CD4-positive, alpha-beta T cell (primary cell): ENCODE measurements at places on chromosomes 2 and 18. TPM values are rescaled to one million over a fixed set of nuclear protein-coding genes. Genes with fewer than 3 reads are reported as not detected.

GRCh38 chr2:60520917-60521539 lies 32.4 kb downstream of the BCL11A start:
- H3K27me3 ChIP-seq: no peaks in the 10 kb centered on the region
- no peaks in the 10 kb centered on the region for H3K36me3 ChIP-seq
- no peak for DNase-seq
- H3K27ac ChIP-seq: no peak overlapping the region
- no peaks in the 10 kb centered on the region for H3K4me1 ChIP-seq
- H3K4me3 ChIP-seq: no peak overlapping the region

- H3K27me3 ChIP-seq: no peaks in the 10 kb centered on the region
- DNase-seq: no peak
- no peak overlapping the region for H3K27ac ChIP-seq
- H3K4me1 ChIP-seq: no peaks in the 10 kb centered on the region
These were observed 17.4 kb downstream of the NRP2 start for GRCh38 chr2:205699515-205700289.

Gene TM4SF20
- total RNA-seq: not detected

Gene MEX3C
- total RNA-seq: 70.8 TPM

Gene CDKL4
- total RNA-seq: 0.75 TPM

DNA sequence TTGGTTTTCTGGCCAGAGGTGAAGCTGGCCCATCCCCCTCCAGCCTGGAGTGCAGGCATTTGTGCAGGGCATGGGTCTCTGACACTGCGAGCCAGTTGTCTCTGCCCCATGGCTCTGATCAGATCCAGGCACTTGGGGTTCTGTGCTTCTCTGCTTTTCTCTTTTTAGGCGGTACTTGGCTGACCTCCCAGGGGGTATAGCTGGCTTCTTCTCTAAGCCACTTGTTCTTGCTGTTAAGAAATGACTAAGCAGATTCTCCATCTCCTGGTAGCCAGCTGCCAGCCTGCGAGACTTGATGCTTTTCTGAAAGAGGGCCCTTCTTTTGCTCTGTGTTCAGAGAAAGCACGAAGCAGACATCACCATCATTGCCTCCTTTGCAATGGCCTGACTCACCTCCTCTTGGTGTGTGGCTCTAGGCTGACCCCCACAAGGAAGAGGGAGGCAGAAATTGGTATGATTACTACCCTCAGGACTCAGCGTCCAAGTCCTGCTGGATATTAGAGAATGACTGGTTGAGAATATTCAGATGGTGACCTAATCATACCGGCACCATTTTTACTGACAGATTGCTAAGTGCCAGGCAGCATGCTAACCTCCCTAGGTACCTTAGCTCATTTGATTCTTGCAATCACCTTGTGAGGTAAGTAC lies 32.7 kb downstream of the TNP1 start:
- no peak for DNase-seq
- H3K27me3 ChIP-seq: no peaks in the 10 kb centered on the region
- H3K4me1 ChIP-seq: no peaks in the 10 kb centered on the region
- H3K27ac ChIP-seq: no peak overlapping the region
- no peaks in the 10 kb centered on the region for H3K36me3 ChIP-seq

GRCh38 chr2:40095000-40095399 lies 315.9 kb upstream of the THUMPD2 start:
- no peaks in the 10 kb centered on the region for H3K4me1 ChIP-seq
- H3K27ac ChIP-seq: no peak overlapping the region
- H3K27me3 ChIP-seq: no peaks in the 10 kb centered on the region
- H3K4me3 ChIP-seq: no peak overlapping the region
- H3K36me3 ChIP-seq: no peaks in the 10 kb centered on the region
- DNase-seq: no peak

GRCh38 chr18:49884465-49884864 lies 71.1 kb upstream of the ACAA2 start:
- H3K27ac ChIP-seq: no peak overlapping the region
- H3K4me1 ChIP-seq: no peaks in the 10 kb centered on the region
- H3K27me3 ChIP-seq: no peaks in the 10 kb centered on the region
- no peak overlapping the region for H3K4me3 ChIP-seq

Gene PAX3
- not detected for total RNA-seq

DNA sequence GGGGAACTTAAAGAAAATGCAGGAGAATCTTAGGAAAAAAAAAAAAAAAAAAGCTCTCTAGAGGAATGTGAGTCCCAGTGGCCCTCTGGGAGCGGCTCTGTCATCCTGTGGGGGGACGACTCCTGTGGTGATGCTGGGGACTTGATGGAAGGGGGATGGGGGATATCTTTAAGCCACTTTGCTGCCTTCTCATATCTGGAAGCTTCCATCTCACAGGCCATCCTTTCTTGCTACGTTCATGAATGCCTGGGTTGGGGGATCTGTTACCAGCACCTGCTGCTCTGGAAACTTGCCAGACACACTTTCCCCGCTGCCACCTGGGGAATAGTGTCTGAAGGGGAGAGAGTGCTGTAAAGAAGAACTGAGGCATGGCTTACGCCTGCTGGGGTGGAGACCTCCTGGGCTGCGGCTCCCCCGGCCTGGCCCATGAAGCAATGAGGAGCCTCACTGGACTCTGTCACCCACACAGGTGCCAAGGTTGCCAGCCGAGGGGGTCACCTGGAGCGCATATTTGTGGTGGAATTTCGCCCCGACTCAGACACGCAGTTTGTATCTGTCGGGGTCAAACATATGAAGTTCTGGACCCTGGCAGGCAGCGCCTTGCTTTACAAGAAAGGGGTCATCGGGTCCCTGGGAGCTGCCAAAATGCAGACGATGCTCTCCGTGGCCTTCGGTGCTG lies 92.8 kb downstream of the RTN4 start:
- H3K4me3 ChIP-seq: no peak overlapping the region
- no peaks in the 10 kb centered on the region for H3K27me3 ChIP-seq
- H3K4me1 ChIP-seq: no peaks in the 10 kb centered on the region
- no peak for DNase-seq
- H3K36me3 ChIP-seq: no peaks in the 10 kb centered on the region

- no peak for DNase-seq
- no peak overlapping the region for H3K27ac ChIP-seq
- no peaks in the 10 kb centered on the region for H3K27me3 ChIP-seq
- H3K36me3 ChIP-seq: no peaks in the 10 kb centered on the region
- H3K4me1 ChIP-seq: no peaks in the 10 kb centered on the region
- no peak overlapping the region for H3K4me3 ChIP-seq
These were observed 745.9 kb upstream of the SLC8A1 start for GRCh38 chr2:41197781-41198180.

DNA sequence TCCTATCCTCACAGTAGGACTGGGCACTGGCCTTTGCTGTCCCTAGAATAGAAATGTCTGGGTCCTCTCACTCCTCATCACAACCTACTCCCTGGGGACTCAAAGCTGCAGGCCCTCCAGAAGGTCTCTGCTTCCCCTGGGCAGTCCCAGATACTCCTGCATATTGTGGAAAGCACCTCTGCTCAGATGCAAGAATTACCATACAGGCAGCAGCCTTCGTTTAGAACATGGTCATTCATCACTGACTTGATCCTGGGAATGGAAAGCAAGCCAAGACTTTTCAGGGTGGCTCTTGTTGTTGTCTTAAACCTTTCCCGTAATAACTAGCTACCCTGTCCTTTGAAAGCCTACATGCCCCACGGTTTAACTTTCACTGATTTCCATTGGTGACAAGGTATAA lies 53.1 kb upstream of the NPAS2 start:
- H3K27ac ChIP-seq: no peak overlapping the region
- no peaks in the 10 kb centered on the region for H3K36me3 ChIP-seq
- no peak overlapping the region for H3K4me3 ChIP-seq
- no peak for DNase-seq
- no peaks in the 10 kb centered on the region for H3K4me1 ChIP-seq
- H3K27me3 ChIP-seq: no peaks in the 10 kb centered on the region

Gene KRTCAP3
- 11.5 TPM for total RNA-seq

DNA sequence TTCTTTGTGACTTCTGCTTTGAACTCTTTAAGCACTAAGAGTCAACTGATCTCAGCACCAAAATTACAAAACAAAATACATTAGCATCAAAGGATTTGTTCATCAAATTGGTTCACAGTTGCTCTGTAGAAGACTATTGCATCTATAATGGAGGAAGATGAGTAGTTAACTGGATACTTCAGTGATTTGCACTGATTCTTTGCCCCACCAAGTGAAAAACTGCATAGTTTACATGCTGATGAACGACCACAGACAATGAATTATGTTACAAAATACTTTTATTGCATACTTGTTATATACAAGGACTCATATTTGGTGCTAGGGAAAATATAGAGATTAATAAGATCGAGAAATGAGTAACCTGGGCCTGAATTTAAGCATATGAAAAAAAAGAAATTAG lies 107.2 kb downstream of the SCG2 start:
- no peaks in the 10 kb centered on the region for H3K4me1 ChIP-seq
- no peaks in the 10 kb centered on the region for H3K27me3 ChIP-seq
- H3K4me3 ChIP-seq: no peak overlapping the region
- DNase-seq: no peak
- H3K36me3 ChIP-seq: no peaks in the 10 kb centered on the region
- no peak overlapping the region for H3K27ac ChIP-seq

DNA sequence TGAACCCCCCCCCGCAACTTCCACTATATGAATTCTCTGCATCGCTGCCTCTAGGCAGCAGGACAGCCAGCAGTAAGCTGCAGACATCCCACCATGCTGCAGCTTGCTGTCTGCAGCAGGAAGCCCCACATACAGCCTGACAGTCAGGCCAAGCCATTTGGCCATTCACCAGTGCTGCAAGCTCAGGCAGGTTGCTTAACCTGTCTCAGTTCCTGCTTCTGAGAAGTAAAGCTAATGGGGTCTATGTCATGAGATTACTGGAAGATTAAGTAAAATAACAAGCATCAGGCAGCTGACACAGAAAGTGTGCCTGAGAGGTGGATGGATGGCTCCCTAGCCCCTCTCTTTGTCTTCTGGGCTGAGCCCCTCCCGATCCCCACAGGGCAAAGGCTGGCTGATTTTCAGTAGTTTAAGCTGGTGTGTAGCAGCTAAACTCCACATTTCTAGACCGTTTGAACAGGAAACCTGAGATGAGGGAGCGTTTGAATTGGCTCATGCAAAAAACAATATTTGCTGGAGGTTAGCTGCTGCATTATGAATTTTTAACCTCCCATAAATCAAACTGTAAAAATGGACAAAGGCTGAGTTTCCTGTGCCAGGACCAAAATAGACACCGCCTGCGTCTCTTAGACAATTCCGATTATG lies 193.8 kb upstream of the ARL4C start:
- no peak overlapping the region for H3K27ac ChIP-seq
- H3K4me1 ChIP-seq: no peaks in the 10 kb centered on the region
- H3K27me3 ChIP-seq: peaks cover 15% of the 10 kb centered on the region
- no peak overlapping the region for H3K4me3 ChIP-seq

Gene RNF125
- 107 TPM for total RNA-seq

- H3K27me3 ChIP-seq: no peaks in the 10 kb centered on the region
- no peaks in the 10 kb centered on the region for H3K4me1 ChIP-seq
- no peak overlapping the region for H3K27ac ChIP-seq
These were observed 280.9 kb upstream of the ZSWIM2 start for GRCh38 chr2:187129868-187130267.

- peaks cover 91% of the 10 kb centered on the region for H3K36me3 ChIP-seq
- no peak for DNase-seq
- H3K27ac ChIP-seq: no peak overlapping the region
- no peaks in the 10 kb centered on the region for H3K4me1 ChIP-seq
- H3K27me3 ChIP-seq: no peaks in the 10 kb centered on the region
These were observed 65.4 kb upstream of the TFCP2L1 start for GRCh38 chr2:121350402-121350775.

GRCh38 chr2:54042897-54043620 lies 72.3 kb upstream of the PSME4 start:
- H3K27ac ChIP-seq: no peak overlapping the region
- peaks cover 7% of the 10 kb centered on the region for H3K36me3 ChIP-seq
- DNase-seq: no peak
- H3K4me3 ChIP-seq: no peak overlapping the region
- H3K4me1 ChIP-seq: peaks cover 8% of the 10 kb centered on the region

GRCh38 chr18:23428821-23429220 lies 24.3 kb upstream of the RIOK3 start:
- no peaks in the 10 kb centered on the region for H3K4me1 ChIP-seq
- no peak overlapping the region for H3K27ac ChIP-seq
- H3K4me3 ChIP-seq: no peak overlapping the region
- H3K27me3 ChIP-seq: no peaks in the 10 kb centered on the region
- no peaks in the 10 kb centered on the region for H3K36me3 ChIP-seq

DNA sequence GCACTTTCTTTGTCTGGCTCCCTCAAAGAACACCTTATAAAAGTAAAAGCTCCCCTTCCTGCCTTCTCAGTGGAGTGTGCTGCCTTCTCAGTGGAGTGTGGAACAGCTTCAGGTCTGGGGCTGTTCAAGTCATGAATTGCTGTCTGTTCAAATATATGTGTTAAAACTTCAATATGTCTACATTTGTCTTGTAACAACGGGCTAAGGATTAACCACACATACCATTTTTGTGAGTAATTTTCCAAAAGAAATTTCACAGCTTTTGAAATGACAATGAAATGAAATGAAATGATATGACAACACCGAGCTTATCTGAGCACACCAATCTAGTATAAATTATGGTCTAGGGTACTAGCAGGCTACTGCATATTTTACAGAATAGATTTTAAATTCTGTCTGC lies 42.9 kb downstream of the CABYR start:
- H3K4me1 ChIP-seq: no peaks in the 10 kb centered on the region
- H3K27me3 ChIP-seq: no peaks in the 10 kb centered on the region
- H3K27ac ChIP-seq: no peak overlapping the region
- no peak for DNase-seq

Gene AP1S3
- total RNA-seq: 0.50 TPM

Gene PROKR1
- total RNA-seq: not detected

DNA sequence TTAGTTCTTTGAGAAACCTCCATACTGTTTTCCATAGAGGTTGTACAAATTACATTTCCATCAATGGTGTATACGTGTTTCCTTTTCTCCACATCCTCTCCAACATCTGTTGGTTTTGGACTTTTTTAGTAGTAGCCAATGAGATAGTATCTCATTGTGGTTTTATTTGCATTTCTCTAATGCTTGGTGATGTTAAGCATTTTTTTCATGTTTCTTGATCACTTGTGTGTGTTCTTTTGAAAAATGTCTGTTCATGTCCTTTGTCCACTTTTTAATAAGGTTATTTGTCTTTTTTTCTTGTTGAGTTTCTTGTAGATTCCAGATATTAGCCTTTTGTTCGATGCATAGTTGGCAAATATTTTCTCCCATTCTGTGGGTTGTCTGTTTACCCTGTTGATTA lies 392.3 kb upstream of the ZEB2 start:
- no peak overlapping the region for H3K4me3 ChIP-seq
- no peak for DNase-seq
- H3K36me3 ChIP-seq: no peaks in the 10 kb centered on the region
- H3K27me3 ChIP-seq: no peaks in the 10 kb centered on the region
- no peaks in the 10 kb centered on the region for H3K4me1 ChIP-seq
- no peak overlapping the region for H3K27ac ChIP-seq
